ENCODE measurements at places on chromosomes 1 and 21.
A peak's percentile ranks its signal among the peaks of the same experiment; 100 is the strongest.

- DNase-seq: peak; percentile 36
Observed at GRCh38 chr1:84434801-84435549, 36.7 kb downstream of the DNASE2B start.

DNA sequence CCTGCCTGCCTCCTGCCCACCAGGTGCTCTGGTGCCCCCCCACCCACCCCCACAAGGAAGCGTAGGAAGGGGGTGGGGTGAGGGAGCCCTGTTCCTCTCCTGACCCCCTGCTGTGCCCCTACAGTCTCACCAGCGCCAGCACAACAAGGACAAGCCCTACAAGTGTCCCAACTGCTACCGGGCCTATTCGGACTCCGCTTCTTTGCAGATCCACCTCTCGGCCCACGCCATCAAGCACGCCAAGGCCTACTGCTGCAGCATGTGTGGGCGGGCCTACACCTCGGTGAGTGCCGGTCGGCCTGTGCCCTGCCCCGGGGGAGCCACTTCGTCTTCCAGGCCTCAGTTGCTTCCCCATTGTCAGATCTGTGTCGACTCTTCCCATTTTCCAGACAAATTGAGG lies 25.9 kb downstream of the A3GALT2 start:
- peak; percentile 22 for DNase-seq

DNA sequence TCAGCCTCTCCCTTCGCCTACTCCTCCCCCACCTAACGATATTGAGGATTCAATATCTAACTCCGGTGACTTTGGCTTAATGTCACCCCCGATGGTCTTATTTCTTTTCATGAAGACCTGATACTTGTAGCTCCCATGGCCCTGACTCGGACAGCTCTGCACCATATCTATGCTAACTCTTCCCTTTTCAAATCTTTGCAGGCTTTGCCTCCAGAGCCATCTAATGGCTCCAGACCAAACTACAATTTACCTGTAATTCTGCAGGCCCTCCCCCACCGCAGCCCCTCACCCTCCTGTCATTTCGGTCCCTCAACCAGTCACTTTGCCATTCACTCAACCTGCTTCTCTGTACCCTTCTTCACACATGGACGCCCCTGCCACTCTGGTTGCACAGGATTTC lies 7.9 kb upstream of the GSTM5 start:
- DNase-seq: no peak

DNA sequence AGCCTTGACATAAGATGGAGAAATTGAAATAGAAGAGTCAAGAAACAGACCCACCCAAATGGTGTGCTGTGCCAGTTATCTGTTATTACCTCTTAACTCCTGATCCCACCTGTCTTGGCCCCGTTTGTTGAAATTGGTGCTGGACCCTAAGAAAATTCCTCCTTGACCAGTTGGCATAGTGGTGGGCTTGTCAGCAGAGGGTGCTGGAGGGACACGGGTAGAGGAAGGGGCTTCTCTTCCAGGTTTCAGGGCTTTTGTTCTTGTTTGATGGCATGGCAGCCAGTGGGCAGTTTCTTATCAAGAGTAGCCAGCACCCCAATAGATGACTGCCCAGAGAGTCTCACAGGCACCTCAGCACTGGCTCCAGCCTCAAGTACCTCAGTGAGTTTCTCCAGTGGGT lies 51.6 kb downstream of the PCBP3 start:
- no peak for DNase-seq

GRCh38 chr1:200659269-200659668 lies 10.4 kb downstream of the DDX59 start:
- no peak for DNase-seq

Measured in B cell (primary cell).